NCI-H748 treated with DMSO at 0.1 percent for 48 hours (cell line): ENCODE measurements at places on chromosomes 6 and 20.

DNA sequence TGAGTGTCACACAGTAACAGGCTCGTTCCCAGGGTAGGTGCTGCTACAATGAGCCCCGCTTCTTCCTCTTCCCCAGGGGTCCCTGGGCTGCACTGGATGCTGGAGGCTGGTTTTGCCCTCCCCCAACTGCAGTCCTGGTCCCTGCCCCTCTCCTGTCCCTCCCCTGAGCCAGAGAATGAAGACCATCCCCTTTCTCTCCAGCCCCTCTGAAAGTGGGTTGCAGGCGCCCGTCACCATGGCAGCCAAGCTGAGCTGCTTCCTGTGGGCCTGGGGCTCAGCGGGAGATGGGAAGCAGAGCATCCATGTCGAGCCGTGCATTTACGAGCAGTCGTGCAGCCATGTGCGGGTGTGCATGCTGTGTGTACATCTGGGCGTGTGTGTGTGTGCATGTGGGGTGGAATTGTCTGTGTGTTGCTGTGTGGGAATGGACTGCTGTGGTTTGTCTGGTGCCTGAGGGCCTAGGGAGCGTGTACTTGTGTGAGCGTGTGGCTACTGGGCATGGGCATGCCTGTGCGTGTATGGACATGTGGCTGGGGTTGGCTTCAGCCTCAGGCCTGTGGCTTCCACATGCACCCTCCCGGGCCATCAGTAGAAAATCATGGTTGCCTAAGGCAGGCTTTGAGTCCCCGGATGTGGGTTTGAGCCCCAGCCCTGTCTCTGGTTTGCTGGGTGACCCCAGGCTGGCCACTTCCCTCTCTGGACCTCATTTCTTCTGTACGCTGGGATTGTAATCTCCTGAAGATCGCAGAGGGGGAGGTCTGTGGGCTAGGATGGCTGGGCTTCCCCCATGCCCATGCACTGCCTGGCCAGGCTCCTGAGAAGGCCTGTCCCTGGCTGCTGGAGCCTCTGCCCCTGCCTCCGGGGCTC is 48.8 kb downstream of the SRC start:
- no peak for DNase-seq

DNA sequence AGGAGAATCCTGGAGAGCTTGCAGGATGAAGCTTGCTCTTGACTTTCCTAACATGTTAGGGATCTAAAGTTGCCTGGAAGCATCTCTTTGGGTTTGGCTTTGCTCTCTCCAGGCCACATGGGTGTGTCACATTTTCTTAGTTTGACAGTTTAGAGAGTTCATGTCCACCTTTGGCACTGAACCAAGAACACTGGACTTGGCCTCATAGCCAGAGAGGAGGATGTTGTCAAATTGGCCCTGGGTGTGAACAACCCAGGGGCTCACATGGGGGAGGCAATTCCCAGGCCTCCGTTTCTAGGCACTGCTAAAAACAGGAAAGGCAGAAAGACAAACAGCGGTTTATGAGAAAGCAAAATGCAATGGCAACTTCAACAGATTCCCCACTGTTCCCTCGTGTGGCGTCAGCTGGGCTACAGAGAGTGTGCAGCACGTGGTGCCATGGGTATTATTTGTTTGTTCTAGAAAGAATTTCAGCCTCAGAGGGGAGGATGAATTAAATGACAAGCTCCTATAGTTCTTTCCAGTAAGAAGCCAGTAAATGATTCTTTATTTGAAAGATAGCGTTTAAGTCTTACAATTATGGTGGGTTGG is 93.9 kb downstream of the CLIC5 start:
- no peak for DNase-seq

GRCh38 chr20:50043573-50044352 is 61.0 kb downstream of the SNAI1 start:
- no peak for DNase-seq

DNA sequence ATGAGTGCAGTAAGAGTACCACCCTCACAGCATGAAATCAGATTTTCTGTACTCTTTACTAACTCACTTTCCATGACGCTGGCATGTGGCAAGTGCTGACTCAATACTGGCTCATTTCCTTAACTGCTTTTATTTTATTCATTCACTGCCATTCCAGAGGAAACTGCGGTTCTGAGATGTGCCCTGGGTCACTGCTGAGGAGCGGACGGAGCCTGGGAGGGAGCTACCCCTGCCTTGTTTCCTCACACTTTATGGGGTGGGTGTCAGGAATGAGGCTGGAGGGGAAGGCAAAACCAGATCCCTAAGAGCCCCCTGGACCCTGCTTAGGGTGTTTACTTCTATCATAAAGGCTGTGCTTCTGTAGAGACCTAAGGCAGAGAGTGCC is 14.4 kb downstream of the NT5E start:
- no peak for DNase-seq

- DNase-seq: no peak
These were observed 14.2 kb upstream of the SLPI start for GRCh38 chr20:45268531-45268930.

DNA sequence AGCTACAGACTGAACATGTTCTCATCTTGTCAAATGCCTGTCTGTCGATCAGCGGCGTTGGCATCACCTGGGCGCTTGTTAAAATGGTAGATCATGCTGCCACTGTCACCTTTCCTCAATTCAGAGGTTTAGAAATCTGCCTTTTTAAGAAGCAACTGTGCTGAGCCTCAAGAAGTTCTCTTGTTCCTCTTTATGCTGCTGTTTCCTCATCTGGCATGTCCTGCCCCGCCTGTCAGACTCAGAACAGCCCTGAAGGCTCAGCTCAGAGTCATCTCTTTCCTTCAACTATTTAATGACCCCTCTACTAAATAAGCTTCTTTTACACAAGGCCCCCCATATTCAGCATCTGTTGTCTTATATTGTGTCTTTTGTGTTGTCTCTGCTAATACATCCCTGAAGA is 368.2 kb downstream of the EPM2A start:
- no peak for DNase-seq

DNA sequence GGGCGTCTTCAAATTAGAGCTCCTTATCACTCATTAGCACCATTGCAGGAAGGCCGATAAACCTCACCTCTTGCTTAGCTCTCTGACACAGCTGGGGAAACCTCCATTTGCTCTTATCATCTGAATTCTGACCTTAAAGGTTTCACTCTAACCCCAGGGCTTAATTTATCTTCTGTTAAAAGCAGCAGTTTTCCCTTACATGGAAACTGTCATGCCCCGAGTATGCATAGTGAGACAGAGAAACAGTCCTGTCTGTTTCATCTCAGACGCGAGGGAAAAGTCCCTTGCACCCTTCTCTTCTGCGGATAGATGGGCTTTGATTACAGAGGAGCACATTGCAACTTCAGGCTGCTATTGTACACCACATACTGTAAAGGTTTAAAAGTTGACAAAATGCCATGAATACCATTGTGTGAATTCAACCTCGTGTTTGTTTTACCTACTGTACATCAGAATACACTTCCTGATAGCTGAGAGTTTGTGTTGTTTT is 191.5 kb upstream of the BMP2 start:
- no peak for DNase-seq
